ENCODE measurements at places on chromosomes 5 and 9.

- DNase-seq = no peak
Measured at GRCh38 chr5:6859023-6859422, 145.8 kb downstream of the TENT4A start.

- DNase-seq = no peak
Measured at GRCh38 chr9:112892981-112893380, 2.3 kb upstream of the SLC46A2 start.

DNA sequence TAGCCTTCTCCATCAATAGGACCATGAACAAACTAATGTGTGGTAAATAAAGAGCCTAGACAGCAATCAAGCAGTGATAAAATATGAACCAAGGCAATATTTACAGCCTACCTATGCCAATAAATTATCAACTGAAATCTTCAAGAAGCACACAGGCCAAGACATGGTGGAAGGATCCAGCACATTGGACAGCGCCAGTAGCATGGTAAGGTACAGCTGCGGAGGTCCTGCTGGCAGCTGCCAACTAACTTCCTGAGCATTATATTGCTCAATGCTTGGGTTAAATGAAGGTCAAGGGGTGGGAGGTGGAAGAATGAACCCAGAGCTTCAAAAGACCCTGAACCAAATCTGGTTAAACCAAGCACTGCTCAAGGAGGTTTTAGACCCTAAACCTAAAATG lies 16.5 kb upstream of the SPDL1 start:
- DNase-seq = no peak

DNA sequence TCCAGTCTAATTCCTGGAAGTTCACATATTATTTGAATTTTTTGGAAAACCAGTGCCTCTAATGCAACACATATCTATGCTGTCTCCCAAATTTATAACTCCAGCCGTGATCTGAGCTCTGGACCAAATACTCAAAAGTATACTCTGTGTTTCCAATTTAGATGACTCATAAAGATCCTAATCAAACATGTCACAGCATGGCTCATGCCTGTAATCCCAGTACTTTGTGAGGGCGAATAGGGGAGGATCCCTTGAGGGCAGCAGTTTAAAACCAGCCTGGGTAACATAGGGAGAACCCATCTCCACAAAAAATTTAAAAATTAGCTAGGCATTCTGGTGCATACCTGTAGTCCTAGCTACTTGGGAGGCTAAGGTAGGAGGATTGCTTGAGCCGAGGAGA lies 388.0 kb downstream of the CDH12 start:
- no peak for DNase-seq

- DNase-seq = no peak
Measured at GRCh38 chr5:119365847-119366539, 10.2 kb downstream of the TNFAIP8 start.

- DNase-seq = no peak
Measured at GRCh38 chr5:132459031-132459982, 31.3 kb downstream of the IRF1 start.

DNA sequence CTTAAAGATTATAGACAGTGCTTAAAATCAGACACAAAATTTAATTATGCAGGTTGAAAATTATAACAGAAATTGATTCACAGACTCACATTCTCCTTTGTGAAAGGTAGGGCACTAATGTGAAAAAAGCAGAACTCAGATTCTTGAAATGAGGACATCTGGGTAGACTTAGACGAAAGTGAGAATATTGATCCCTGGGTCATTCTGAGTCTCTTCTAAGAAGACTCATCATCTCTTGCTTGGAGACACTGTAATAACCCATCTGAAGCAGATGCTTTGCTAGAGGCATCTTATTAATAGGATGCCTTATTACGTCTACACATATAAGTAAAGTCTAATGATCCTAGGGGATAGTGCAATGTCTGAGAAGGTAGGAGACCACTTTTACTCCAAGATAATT lies 274.4 kb downstream of the HINT1 start:
- no peak for DNase-seq

- DNase-seq = no peak
Measured at GRCh38 chr5:10741661-10742060, 19.4 kb downstream of the DAP start.

DNA sequence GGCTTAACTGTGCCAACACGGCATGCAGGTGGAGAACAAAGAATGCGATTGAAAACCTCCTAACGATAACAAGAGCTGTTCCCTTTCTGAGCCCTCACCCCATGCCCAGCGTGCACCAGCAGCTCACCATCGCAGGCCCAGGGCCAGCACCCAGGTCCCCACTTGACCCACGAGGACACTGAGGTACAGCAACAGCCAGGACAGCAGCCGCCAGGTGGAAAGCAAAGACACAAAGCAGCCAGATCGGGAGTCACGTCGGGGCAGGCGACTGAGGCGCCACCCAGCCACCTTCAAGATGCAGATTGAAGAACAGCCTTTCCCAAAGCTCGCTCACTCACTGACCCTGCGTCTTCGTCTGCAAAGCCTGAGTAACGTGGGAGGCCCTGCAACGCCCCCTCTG lies 6.9 kb upstream of the SEC16A start:
- DNase-seq = no peak

DNA sequence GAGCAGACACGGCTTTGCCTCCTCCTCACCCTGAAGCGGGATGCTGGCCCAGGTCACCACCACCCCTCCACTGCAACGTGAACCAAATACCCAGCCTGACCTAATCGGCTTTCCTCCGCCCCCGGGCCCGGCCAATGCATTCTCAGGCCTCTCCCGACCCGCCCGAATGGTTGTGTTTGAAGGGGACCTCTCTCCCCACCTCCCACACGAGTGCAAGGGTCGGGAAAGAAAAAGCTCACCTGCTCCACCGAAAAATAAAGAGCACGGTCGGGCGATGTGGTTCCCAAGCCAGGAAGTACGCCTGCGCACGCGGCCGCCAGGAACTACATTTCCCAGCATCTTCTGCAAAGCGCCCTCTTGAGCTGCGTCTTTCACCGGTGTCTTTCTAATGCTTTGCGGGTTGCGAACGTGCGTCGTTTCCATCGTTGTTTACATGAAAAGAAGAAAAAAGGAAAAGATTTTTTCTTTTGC lies at the start of gene ZNF883:
Gene ZNF883 (minus strand): TSS at position 282 of the 471 bp plus-strand sequence.
- DNase-seq = peak; percentile 7

GRCh38 chr9:109953813-109954497 lies 174.0 kb downstream of the PALM2AKAP2 start:
- DNase-seq = no peak

DNA sequence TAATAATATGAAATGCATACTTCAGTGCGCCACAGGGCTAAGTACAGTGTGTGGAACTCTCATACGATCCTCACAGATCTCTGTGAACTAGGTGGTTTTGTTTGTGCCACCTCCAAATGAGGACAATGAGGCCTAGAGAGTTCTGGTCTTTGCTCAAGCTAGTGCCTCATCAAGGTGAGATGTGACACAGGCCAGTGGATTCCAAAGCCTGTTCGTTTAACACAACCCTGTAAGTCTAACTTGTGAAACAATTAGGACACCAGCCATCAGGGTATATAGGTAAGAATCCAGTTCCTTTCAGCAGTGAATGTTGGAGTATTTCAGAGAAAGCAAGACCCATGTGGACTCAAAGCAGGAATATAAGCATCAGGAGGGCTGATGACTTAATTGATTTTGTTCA lies 130.7 kb upstream of the GAS1 start:
- DNase-seq = no peak

DNA sequence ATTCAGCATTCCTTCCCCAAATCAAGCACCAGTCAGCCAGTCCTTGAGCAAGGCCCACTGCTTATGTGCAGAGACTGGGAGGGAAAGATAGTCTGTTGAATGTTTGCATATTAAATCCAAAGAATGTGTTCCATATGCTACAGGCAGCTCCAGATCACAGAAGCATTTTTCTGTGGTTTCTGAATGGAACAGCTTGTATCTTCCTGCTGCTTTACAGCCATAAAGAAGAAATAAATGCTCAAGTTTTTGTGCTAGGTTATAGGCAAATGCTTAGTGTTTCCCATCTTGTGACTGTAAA lies 310.3 kb downstream of the TRIM36 start:
- DNase-seq = no peak

- no peak for DNase-seq
Measured at GRCh38 chr5:110896901-110897300, 158.1 kb downstream of the SLC25A46 start.

GRCh38 chr5:89301321-89302025 lies 418.5 kb upstream of the MEF2C start:
- no peak for DNase-seq

DNA sequence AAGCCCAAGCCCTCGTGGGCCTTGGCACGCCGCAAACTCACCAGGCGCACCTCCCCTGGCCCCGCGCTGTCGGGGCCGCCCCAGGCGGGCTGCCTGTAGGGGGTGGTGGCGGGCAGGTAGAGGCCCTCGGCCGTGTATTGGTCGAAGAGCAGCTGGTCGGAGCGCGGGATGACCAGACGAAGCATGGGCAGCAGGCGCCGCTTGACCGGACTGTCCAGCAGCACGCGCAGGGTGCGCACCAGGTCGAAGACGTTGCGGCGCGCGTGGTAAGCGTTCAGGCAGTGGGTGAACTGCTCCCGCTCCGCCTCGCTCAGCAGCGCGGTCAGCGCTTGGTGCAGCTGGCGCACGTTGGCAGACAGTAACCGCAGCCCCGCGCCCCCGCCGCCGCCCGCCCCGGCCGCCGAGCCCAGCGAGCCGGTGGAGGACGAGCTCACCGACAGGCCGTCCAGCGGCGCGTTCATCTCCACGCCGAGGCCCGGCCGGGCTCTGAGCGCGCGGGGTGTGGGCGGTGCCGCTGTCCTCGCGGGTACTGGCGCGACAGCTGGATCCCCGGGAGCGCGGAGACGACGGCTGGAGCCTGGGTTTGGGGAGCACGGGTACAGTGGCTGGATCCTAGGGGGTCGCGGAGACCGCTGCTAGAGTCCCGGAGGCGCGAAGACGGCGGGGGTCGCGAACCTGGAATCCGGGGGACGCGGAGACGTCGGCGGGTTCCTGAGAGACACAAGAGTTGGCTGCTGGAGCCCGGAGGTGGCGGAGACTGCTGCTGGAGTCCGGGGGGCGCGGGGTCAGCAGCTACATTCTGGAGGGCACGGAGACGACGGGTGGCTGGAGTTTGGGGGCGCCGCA lies 709 bp downstream of the WHRN start:
- no peak for DNase-seq

DNA sequence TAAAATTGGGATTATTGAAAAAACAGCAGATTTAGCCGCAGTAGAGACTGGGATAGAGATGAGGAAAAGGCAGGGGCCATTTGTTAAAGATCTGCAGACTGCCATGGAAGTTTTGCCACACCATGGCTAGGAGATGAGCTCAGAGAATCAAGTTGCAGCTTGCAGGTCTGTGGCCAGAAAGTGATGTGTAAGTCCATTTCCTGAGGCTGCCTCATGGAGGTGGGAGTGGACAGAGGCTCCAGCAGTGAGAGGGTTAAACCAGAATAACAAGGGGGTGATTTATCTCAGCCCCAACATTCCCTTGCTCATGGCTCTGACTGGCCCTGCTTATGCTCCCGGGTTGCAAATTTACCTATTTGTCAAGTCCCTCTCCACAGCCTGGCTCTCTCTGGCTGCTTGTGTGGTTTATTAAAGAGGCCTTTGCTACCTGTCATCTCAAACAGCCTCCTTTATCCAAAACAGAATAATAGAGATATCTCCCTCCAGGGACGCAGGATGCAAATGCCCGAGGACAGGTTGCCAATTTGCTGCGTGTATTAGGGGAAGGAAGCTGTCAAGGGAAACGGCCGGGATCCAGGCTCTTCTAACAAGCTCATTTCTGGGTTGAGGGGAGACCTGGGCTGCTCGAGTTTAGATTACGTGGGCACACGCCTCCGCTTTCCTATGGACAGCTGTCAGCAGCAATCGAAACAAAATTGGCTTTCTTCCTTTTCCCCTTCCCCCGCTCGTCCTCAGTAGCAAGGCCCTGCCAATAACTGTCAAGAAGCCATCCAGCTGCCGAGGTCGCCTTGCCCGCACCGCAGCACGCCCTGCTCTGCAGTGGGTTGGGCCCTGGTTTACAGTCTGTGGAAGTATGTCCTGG lies 72.8 kb upstream of the PITX1 start:
- DNase-seq = no peak

- DNase-seq = no peak
Measured at GRCh38 chr5:39716532-39717028, 291.8 kb upstream of the DAB2 start.

DNA sequence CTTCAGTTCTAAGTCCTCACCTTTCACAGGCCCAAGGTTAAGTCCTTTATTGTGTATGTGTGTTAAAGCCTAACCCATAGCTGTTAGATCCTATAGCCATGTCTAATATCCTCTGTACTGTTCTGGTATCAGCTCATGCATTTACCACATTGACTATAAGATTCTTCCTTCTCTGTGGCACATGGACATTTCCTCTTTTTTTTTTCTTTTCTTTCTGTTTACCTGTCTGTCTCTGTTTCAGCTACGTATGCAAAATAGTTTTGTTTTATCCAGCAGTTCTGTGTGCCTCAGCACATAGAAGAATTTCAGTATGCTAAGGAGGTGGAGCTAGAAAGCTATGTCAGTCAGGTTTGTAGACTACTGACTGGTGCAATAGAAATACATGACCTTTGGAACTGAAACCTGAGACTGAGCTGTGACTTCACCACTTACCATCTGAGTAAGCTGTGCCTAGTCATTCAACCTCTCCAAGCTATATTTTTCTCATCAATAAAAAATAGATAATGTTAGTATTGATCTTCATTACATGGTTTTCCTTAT lies 155.6 kb upstream of the VLDLR start:
- no peak for DNase-seq

DNA sequence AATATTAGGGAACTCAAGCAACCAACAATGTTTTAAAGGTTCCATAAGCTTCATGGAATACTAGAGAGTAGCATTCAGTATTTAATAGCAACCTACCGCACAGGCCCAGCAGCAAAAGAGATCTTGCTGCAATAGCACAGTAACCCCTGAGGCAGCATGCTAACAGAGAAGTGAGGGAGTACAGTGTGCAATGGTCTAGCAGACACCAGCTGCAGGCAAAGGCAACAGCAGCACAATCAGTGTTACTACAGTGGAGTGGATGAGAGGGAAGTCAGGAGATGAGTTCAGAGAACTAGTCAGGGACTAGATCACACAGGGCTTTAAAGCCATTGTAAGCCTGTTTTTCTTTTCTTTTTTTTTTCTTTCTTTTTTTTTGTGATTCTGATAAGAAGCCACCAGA lies 2.8 kb downstream of the TICAM2 start:
- no peak for DNase-seq

DNA sequence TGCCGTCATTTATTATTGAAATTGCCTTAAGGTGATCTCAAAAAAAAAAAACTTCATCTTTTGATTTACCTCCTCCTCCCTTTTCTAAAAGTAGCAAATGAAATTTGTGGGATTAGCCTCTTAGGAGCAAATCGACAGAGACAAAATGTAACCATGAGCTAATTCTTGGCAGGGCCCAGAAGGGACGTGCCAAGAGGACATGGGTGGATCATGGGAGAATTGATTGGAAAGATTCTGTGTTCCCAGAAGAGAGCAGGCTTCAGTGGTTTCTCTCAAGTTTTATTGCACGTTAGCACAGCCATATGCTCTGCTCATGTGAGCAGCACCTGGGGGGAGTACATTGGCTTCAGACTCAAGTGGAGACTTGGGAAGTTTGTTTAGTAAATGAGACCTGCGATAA lies 394.6 kb downstream of the ELAVL2 start:
- no peak for DNase-seq

DNA sequence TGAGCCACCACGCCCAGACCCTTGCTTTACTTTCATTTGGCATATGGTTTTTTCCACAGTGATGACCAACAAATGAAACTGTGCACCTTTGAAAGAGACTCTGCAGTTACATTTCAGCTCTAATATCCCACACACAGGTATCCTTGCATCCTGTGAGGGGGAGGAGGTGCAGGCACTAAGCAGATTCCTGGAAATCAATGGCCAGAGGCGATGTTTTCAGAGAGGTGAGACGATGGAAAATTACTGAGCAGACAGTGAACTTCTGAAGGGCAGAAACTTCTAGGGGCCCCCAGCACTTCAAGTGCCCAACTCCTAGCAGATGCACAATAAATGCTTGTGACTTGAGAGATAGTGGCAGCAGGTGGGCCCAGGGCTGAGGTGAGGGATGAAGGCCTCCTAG lies 29.8 kb upstream of the GNE start:
- no peak for DNase-seq

Data from NCI-H187 (cell line).